ENCODE measurements at places on chromosomes 3 and 15. TPM values are rescaled to one million over a fixed set of nuclear protein-coding genes. Genes with fewer than 3 reads are reported as not detected.

GOLGA6L25 gene
- not detected for total RNA-seq

DNA sequence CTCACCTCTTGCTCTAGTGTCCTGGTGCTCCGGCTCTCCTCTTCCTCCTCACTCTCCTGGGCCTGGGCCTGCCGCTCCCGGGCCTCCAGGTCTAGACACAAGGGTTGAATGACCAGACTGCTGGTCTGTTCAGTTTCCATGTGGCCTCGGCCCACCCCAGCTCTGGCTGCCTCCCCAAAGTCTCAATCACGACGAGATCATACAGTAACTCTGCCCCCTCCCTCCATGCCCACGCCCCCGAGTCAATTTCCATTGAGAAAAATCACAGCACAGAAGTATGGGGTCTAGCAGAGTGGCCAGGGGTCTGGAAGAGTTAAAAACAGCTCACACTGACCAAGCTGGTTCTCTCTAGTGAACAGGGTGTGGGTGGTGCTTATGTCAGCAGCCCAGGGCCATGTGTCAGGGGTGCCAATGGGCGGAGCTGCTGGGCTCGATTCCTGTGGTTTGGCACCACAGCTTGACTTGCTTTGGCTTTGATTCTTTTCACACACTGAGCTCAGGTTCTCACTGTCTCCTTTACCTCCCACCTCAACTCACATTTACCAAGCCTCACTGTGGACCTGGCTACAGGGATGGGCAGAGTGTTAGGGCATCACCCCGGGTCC is 6.9 kb downstream of the C15orf62 start:
- peak; percentile 71 for DNase-seq

CYP11A1 gene
- total RNA-seq = 0.43 TPM

- DNase-seq = no peak
Measured at GRCh38 chr3:45366290-45366689, 22.1 kb upstream of the LARS2 start.

ANKRD34C gene
- total RNA-seq = 0.05 TPM

ZBTB20 gene
- total RNA-seq = 21.4 TPM

GCNT3 gene
- total RNA-seq = 1.8 TPM

DNA sequence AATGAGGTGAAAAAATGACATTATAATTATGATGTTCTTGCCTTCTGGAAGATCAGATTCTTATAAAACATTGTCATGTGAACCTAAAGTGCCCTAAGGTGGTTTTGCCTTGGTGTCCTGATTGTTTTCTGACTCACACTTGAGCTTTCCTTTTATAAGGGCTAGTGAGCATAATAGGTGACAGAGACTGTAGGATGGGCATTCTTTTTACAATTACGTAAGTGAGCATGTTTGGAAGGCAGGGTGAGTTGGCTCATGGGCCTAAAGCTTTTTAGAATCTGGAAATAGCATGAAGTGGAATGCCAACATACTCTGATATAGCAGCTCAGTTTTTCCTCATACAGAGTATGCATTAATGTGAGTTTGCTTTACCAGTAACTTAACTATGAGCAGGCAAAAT is 41.2 kb downstream of the CRYBG3 start:
- DNase-seq = peak; percentile 57

ADGRG7 gene
- not detected for total RNA-seq

- no peak for DNase-seq
Measured at GRCh38 chr15:60340207-60340921, 57.4 kb downstream of the ANXA2 start.

GRCh38 chr15:25886498-25887140 is 23.5 kb upstream of the ATP10A start:
- DNase-seq = peak; percentile 66

CRTAP gene
- 144 TPM for total RNA-seq

GRCh38 chr3:197367081-197367780 is 68.8 kb upstream of the DLG1 start:
- DNase-seq = peak; percentile 96

DNA sequence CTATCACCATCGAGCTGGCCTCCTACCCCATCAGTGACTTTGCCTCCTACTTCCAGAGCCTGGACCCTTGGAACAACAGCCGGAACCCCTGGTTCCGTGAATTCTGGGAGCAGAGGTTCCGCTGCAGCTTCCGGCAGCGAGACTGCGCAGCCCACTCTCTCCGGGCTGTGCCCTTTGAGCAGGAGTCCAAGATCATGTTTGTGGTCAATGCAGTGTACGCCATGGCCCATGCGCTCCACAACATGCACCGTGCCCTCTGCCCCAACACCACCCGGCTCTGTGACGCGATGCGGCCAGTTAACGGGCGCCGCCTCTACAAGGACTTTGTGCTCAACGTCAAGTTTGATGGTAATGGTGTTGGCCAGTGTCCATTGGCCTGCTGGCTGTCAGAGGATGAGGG is 6.1 kb downstream of the GRM2 start:
- DNase-seq = no peak

ZMAT3 gene
- total RNA-seq = 89.1 TPM

GRCh38 chr15:73979636-73980035 is 12.5 kb downstream of the STOML1 start:
- no peak for DNase-seq

GP9 gene
- not detected for total RNA-seq

- DNase-seq = no peak
Measured at GRCh38 chr3:25648925-25649830, 15.5 kb downstream of the TOP2B start.

DNA sequence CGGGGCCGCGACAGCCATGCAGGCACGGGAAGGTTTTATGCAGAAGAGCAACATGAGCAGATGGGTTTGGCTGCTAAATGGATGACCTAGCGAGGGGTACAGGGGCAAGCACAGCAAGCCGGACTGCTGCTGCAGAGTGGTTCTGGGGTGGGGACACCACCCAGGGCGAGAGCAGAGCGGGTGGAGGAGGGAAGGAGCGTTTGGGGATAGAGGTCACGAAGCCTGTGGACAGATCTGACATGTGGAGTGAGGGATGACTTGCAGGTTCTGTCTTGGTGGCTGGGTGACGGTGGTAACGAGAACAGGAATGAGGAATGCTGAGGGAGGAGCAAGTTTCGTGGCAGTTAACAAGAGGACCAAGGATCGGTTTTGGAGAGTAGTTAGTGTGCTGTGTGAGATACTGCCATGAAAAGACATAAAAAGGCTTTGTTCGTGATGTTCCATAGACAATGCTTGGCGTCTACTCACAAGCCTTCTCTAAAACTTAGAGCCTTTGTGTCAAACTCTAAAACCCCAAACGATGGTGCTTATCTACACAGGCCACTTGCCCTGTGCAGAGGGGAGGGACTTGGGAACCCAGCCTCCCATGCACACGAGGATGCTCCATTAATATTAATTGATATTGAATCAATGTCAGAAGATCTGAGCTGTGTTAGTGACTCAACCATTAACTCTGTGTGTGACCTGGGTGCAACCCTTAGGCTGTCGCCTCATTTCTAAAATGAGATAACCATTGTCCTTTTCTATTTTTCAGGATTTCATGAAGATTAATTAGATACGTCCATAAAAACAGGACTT is 132.7 kb upstream of the SLC2A2 start:
- DNase-seq = no peak

DNA sequence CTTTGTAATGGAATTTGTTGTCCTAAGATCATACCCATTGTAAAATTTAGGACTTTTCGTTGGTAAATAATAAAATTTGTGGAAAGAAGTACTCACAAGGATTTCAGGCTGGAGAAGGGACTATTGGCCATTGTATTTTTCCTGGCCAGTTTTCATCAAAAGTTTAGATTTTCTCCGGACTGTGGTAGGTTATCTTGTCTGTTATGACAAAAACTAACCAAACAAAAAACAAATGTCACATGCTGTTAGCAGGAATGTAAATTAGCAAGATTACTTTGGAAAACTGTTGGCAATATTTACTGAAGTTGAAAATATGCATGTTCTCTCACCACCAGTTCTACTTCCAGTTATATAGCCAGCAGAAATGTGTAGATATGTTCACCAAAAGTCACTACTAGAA is 27.8 kb downstream of the PDE8A start:
- no peak for DNase-seq

DNA sequence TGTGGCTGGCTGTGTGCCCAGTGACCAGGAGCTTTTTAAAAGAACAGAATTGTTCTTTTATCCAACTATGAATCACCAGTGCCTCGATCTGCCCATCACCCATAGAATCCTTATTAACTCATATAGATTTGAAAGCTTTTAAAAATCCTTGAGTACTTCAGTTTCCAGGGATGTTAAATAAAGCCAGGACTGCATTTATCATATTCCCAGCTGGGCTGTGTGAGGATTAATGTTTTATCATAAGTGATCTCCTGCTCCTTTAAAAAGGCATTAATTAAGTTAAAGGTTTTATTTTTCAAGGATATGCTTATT is 234.0 kb downstream of the MYRIP start:
- peak; percentile 62 for DNase-seq

- DNase-seq = no peak
Measured at GRCh38 chr3:161025911-161026310, 79.2 kb downstream of the B3GALNT1 start.

LPP gene
- 193 TPM for total RNA-seq

- DNase-seq = no peak
Measured at GRCh38 chr15:50077651-50078050, 41.4 kb downstream of the ATP8B4 start.

TLR9 gene
- total RNA-seq = 0.25 TPM

CFAP91 gene
- not detected for total RNA-seq

GRCh38 chr15:88604381-88605188 is 16.6 kb upstream of the AEN start:
- no peak for DNase-seq

- no peak for DNase-seq
Measured at GRCh38 chr3:123287051-123287961, 85.6 kb downstream of the SEC22A start.

ERC2 gene
- total RNA-seq = 7.4 TPM

TNFSF10 gene
- 6.1 TPM for total RNA-seq

ZDHHC3 gene
- 66.6 TPM for total RNA-seq

CFAP100 gene
- total RNA-seq = not detected

ESYT3 gene
- 2.6 TPM for total RNA-seq

TRH gene
- not detected for total RNA-seq

PPP4R2 gene
- total RNA-seq = 99.3 TPM

GRCh38 chr15:86973284-86973844 is 893.7 kb downstream of the AGBL1 start:
- DNase-seq = no peak

DNA sequence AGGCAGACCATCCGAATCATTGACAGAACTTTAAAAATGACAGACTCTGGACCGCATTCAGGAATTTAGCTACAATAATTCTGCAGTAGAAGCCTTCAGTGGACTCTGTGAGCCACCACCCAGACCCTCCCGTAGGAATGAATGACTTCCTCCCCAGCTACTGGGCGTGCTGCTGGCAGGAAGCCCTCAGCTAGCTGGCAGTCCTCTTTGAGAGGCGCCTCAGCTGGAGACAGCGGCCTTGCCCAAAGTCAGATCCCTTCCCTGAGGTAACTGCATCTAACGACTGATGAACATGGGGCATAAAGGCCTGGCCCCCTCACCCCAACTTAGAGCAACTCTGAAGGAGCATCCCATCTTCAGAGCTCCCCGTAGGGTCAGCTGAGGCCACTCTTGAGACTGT is 25.8 kb downstream of the CRABP1 start:
- peak; percentile 12 for DNase-seq

AP2M1 gene
- total RNA-seq = 603 TPM

DNA sequence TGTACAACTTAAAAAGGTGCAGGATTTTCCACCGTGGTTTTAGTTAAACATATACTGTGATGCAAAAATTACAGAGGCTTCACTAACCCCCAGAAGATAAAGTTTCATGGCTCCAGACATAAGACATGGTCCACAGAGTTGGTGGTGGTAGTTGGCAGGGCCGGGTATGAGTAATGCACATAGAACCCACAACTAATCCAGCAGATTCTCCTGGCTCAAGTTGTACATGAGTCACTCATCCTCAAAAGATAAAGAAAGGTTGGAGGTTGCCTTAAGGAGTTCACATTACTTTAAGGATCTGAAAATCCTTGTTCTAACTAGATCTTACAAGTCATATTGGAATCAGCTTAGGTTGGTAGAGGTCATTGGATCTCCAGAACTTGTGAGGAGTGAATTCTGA is 98.3 kb upstream of the ZBTB20 start:
- peak; percentile 97 for DNase-seq

MITF gene
- 6.2 TPM for total RNA-seq

DNA sequence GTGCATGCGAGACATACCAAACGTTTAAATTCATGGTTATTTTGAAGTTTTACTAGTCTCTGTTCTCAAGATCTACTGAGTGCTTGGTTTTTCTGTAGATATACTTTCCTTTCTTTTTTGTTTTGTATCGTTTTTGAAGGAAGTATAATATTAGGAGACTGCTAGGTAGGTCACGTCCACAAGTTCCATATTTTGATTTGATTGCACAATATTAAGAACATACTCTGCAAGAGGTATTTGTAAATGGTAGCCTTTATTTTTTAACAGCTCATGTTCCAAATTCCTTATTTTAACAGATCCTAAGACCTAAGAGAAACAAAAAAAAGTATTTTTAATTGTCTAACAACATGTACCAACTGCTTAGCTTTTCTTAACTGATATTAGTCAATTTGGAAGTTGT is 156.7 kb downstream of the SERPINI1 start:
- no peak for DNase-seq

- no peak for DNase-seq
Measured at GRCh38 chr3:155785662-155786295, 20.3 kb downstream of the C3orf33 start.

GRCh38 chr3:99325402-99325801 is 313.0 kb upstream of the COL8A1 start:
- DNase-seq = no peak

ZNF80 gene
- not detected for total RNA-seq

CLDN16 gene
- 0.50 TPM for total RNA-seq

All from astrocyte (in vitro differentiated cells and primary cell).